ENCODE measurements at places on chromosomes 7 and 10.

DNA sequence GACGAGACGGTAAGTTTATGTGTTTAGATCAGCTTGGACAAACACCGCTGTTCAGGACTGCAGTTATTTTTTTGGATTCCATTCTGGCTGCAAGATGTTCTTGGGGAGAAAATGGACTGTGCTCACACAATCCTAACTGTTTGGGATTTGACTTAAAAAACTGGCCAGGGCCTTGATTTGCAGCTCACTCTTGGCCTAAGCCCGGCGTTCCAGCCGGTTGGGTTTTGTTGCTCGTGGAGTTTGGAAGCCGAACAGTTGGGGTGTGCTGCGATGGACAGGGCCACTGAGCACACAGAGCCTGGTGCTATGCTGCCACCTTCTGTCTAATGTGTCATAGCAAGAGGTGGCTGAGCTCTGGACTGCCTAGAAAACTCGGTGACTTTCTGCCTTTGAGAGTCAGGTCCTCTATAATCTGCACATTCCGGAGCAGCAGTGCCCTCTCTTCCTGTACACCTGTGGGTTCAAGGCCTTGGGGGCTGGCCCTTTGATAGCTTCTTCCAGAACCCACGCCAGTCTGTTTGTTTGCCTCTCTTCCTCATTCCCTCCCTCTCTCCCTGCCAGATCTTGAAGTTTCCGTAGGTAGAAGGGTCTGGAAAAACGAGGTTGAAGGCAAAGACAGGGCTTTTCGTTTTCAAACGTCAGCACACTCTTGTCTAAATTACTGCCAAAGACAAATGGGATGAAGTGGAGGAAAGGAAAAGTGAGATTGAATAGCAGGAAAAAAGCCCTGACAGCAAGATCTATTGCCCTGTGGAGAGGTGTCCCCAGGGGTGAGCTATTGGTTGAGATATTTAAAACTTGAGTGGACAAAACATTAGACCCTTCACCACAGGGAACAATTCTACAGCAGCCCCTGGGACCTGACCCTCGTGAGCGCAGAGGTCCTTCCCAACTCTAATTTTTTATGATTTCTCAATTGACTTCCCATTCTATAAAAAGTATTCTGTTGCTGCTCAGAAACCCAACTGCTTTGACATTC lies 167.5 kb upstream of the HABP2 start:
- no peak for DNase-seq

DNA sequence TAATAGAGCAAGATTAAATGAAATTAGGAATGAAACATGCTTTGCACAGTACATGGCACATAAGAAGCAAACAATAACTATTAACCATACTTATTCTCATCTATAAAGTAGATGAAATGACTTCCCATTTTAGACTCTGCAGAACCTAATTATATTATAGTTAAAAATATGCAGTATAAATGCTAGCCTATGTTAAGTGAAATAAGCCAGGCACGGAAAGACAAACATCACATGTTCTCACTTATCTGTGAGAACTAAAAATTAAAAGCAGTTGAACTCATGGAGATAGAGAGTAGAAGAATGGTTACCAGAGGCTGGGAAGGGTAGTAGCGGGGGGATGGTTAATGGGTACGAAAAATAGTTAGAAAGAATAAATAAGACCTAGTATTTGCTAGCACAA lies 247.0 kb downstream of the PRKG1 start:
- DNase-seq: no peak

GRCh38 chr7:155950898-155951553 lies 138.8 kb upstream of the SHH start:
- DNase-seq: no peak

DNA sequence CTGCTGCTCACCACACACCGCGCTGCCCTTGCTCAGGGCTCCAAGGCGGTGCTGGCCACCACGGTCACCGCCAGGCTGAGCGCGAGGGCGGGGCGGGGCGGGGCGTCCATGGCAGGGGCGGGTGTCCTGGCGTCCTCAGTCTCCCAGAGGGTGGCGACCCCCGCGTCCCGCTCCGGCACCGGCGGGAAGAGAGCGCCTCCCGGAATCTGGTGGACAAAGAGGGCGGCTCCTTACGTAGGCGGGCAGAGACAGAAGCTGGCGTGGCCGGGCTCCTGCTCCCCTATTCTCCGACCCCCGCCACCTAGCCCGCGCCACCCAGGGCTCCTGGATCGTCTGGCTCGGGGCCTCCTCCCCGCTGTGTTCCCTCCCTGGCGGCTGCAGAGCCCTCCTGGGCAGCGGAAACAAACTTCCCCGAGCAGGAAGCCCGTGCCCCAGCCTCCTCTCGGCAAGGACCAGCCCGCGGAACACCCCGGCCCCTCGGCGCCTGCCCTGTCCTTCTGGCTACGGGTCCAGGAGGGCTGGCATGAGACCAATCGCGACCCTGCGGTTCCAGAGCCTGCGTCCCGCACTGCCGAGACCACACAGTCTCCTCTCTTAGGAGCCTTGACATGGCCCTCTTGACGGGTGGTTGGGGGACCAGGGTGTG lies 133.8 kb upstream of the ZNF92 start:
- DNase-seq: no peak

DNA sequence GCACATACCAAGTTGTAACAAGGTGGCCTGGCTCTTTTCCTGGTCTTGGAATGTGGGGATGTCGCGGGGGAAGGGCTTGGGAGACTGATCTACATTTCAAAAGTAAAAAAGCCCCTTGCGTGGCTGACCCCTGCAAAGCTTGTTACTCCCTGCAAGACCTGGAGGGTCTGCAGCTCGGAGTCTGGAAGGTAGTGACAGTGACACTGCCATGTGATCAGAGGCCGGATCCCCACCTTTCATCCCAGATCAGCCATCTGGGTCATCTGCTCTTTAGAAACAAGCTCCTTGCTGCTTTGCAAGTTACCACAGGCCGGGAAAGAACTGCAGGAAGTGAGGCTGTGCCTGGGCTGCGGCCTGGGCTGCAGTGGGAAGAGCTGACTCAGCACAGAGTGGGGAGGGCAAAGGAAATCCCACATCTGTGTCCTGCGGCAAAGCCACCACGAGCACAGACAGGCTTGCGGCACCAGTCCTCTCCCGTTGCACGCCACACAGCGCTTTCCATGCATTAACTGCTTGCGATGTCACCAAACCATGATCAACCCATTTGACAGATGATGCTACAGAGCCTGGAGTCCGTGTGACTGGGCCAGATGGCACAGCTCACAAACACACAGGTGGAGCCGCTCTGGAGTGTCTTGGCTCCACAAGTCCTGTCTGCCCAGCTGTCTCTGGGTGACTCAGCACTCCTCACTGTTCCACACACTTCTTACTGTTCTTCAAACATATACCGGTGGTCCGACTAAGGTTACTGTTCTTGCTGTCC lies 97.7 kb downstream of the SH3PXD2A start:
- no peak for DNase-seq

DNA sequence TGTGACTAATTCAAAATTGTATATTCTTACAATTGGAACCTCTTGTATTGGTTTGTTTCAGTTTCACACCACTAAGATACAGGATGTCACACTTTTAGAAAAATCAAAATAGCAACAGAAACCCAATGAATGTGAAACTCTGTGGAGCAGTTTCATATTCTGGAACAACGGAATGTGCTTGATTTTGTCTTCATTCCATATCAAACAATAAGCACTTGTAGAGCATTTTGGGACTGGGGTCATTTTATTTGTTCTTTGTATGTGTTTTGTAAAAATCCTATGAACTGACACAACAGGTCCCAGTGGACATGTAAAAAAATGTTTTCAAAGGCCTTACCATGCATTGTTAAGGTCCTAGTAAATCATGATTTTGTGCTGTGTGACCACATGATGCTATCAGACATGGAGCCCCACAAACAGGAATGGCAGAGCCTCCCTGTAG lies 123.1 kb downstream of the DKK1 start:
- DNase-seq: no peak

- no peak for DNase-seq
Observed at GRCh38 chr7:14761510-14762296, 140.8 kb downstream of the DGKB start.

DNA sequence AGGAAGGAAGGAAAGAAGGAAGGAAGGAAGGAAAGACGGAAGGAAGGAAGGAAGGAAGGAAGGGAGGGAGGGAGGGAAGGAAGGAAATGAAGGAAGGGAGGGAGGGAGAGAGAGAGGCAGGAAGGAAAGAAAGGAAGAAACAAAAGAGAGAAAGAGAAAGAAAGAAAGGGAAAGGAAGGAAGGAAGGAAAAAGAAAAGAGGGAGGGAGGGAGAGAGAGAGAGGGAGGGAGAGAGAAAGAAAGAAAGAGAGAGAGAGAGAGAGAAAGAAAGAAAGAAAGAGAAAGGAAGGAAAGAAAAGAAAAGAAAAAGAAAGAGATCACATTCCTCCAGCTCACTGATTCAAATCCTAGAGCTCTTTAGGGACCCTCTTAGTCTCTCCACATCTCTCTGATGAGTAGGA lies 24.7 kb downstream of the ELN start:
- DNase-seq: no peak

DNA sequence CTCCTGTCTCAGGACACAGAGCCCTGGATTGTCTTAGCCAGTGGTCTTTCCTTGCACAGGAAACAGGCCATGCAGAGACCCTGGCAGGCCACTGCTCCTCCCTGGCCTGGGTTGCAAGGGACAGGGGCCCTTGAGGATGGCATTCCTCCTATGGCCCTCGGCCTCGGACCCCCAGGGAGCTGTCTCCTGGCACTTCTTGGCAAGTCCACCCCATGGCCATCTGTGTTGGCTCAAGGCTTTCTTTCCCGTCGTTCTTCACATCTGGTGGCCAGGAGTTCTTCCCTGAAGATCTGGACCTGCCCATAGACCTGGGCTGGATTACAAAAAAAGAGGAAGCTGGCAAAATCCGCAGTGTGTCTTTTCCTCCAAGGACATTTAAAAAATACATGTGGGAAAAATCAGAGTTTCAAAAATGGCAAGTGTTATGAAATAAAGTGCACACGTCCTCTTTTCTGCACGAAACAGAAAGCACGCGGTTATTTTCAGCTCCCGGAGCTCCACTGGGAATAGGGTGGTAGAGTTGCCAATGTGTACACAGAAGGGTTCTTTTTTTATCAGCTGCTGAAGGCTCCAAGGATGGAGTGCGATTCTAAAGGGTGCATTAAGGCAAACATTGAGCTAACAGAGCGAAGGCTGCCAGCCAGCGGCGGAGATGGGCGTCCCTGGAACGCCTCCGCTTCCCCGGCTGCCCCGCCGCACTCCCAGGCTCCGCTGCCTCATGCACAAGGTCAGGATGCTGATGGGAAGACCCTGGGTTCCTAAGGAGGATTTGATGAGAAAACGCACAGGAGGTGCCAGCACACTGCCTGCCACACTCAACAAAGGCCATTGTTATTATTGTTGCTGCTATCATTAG lies 62.8 kb upstream of the FAM20C start:
- no peak for DNase-seq

GRCh38 chr7:103966593-103967277 lies 22.7 kb downstream of the RELN start:
- no peak for DNase-seq

GRCh38 chr7:77383333-77383740 lies 32.8 kb downstream of the GSAP start:
- no peak for DNase-seq

DNA sequence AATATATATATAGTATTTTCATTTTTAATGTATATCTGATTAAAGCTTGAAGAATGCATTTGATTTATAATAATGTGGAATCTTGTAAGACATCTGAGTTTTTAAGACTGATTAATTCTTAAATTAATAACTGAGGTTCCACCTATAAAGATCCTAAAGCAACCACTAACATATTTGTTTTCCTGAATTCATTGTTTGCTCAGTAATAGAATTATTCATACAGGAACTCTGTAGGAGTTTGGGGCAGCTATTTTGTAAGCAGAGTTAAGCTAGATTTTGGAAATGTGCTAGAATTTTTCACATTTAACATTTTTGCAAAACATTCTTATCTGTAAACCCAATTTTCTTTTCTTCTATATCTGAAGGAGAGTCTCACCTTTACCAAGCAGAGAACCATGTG lies 88.9 kb downstream of the NRCAM start:
- no peak for DNase-seq

- DNase-seq: no peak
Observed at GRCh38 chr10:51405580-51406351, 293.6 kb downstream of the CSTF2T start.

DNA sequence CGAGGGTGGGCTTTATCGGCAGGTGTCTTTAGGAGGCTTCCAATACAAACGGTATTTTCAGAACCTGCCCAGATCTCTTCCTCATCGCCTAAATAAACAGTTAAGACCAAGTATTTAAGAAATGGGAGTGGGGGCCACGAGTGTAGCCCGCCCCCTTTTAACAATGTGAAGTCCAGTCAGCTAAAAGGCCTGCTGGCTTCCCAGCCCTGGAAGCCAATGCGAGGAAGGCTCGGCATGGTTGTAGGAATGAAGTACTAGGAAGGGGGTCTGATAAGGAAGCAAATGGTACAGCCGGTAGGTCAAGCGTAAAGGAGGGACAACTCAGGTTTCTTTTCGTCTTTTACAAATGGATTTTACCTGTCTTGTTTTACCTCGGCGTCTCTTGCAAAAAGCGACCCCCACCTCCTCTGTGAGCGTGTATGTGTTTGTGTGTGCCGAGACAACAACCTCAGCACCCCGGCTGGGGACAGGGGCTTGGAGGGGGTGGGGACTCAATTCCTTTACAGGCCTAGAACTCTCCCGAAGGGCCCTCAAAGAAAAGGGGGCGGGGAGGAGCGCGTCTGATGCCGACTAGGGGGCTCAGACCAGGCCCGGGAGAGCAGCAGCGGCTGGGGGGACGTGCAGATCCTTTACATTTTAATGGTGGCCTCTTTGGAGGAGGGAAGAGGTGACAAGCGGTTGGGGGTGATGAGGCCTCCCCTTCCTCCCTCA lies 147.6 kb downstream of the GPR85 start:
- DNase-seq: peak; percentile 25

DNA sequence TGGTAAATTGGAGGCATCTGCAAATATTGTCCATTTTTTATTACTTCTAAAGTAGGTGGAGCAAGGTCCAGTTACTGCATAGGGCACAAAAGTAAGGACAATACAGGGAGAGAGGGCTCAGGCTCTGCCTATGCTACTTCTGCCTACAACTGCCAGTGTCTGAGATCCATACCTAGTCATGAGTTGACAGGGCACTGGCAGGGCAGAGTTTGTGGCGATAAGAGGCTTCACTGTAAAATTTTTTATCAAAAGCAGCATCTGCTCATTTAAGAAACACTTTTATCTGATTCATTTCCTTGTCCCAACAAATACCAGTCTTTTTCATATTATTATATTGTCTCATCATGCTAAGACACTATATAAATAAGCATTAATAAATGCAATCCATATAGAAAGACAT lies 178.0 kb downstream of the LRRN3 start:
- no peak for DNase-seq

DNA sequence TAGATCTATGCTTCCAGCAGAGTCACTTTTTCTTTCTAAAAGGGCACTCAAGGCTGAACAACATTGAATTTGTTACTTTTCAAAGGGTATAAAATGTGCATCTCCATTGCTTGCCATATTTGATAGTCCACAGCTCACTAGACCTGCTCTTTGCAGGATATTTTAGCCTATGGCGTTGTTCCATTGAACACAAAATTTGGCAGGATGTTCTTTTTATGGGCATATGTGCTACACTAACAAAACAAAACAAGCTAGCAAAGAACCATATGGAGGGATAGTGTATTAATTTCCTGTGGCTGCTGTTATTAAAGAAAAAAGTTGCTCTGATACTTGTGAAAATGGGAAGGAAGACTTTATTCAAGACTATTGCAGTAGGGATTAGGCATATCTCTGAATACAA lies 828.7 kb downstream of the TYW1 start:
- DNase-seq: no peak
